ENCODE measurements at places on chromosomes 12 and 14.

DNA sequence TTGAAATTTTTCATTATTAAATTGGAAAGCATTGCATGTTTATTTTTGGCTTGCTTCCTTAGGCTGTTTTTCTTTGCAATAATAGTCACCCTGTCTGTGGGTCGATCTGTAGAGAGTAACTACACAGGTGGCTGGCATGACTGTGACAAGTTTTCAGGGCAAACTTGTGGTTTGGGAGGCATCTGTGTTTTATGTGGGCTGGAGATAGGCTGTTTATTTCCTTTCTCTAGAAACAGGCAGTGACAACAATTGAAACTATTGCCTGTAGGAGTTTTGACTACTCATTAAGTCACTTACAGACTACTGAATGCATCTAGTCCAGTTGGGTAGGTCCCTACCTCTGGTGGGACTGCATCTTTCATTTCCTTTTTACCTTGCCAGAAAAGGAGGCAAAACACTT, 155.6 kb downstream of the DYRK2 start:
- peak; percentile 52 for DNase-seq

DNA sequence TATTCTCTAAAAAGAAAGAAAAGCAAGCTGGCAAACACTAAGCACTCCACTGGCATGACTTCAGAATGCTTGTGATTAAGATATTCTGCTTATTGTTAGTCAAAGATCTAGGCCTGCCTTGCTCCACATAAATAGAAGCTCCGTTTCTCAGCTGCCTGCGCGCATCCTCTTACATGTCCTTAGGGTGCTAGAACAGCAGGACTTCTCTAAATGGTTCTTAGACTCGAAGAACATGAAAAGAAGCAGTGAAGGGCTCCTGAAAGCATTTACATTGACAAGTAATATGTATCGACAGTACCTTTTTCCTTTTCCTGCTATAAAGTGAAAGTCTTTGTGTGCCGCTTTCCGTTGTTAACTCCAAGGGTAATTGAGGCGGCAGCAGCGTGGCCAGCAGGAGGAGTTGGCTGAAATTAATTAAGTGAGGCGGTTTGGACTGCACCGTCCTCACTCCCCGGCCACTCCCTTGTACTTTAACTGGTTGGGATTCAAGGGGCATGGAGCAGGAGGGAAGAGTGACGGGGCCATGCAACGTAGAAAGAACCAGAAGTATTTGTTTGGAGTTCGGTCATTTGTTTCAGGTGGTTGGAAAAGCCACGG, 34.2 kb upstream of the OTX2 start:
- no peak for DNase-seq

DNA sequence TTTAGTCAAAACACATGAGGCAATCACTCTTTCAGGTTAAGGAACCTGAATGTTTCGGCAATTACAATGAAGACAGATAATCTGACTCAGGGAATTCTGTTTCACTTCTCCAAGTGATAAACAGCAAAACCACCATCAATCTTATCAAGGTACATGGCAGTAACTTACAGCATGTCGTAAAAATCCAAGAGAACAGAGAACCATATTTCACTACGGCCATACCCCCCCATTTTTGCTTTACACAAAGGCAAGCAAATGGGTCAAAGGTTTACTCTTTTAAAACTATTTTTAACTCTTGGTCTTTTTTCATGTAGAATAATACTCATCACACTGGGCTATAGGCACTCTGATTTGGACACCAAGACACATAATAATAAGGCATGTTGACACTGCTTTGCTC, 102.4 kb downstream of the PPM1H start:
- DNase-seq, result no peak

DNA sequence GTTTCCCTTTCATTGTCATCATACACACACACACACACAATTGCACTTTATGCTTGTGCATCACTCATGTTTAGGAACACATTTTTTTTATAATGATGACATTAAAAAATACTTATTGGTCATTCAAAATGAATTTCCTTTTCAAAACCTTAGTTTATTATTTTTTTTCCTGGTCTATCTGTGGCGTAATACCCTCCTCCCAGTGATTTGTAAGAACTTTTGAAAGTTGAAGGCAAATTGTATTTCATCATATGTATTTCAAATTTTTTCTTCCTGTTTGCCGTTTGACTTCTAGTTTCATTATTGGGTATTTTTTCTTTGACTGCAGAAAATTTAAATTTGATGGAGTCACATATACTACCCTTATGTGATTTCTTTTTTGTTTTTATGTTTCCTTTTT, 2.5 kb upstream of the LRRK2 start:
- no peak for DNase-seq

- no peak for DNase-seq
These were observed 60.6 kb downstream of the PTPRB start for GRCh38 chr12:70576341-70577282.

DNA sequence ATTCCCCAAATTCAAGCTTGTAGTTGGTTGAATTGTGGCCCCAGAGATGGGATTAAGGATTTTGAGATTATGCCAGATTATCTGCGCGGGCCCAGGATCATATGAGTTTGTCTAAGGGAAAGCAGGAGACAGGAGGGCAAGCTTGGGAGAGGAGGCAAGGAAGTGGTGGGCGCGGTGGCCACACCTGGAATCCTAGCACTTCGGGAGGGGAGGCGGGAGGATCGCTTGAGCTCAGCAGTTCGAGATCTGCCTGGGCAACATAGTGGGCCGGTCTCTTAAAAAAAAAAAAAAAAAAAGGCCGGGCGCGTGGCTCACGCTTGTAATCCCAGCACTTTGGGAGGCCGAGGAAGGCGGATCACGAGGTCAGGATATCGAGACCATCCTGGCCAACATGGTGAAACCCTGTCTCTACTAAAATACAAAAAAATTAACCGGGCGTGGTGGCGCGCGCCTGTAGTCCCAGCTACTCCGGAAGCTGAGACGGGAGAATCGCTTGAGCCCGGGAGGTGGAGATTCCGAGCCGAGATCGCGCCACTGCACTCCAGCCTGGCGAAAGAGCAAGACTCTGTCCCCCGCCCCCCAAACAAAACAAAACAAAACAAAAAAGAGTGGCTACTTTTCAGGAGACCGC, 881 bp upstream of the PUS1 start:
- DNase-seq, result peak; percentile 59

All from stimulated activated CD8-positive, alpha-beta memory T cell treated with anti-CD3 and anti-CD28 coated beads, Interleukin-4, amount 100 ng/mL, for 48 hours (primary cell).